ENCODE measurements at places on chromosomes 2 and 18.

- DNase-seq, result no peak
These were observed 2.5 kb upstream of the ASIC4 start for GRCh38 chr2:219511547-219512325.

- no peak for DNase-seq
These were observed 168.7 kb upstream of the FN1 start for GRCh38 chr2:215604606-215605005.

DNA sequence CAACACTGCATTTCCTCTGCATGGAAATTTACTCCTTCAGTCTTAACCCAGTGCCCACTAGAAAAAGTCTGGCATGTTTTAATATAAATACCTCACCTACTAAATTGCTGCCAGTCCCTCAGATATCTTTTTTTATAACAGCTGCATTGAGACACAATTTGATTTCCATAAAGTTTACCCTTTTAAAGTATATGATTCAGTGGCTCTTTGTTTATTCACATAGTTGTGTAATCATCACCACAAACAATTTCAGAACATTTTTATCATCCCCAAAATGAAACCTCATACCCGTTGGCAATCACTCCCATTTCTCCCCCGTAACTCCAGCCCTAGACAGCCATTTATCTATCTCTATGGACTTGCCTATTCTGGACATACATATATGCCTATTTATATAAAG is 17.0 kb upstream of the FRZB start:
- DNase-seq, result no peak

DNA sequence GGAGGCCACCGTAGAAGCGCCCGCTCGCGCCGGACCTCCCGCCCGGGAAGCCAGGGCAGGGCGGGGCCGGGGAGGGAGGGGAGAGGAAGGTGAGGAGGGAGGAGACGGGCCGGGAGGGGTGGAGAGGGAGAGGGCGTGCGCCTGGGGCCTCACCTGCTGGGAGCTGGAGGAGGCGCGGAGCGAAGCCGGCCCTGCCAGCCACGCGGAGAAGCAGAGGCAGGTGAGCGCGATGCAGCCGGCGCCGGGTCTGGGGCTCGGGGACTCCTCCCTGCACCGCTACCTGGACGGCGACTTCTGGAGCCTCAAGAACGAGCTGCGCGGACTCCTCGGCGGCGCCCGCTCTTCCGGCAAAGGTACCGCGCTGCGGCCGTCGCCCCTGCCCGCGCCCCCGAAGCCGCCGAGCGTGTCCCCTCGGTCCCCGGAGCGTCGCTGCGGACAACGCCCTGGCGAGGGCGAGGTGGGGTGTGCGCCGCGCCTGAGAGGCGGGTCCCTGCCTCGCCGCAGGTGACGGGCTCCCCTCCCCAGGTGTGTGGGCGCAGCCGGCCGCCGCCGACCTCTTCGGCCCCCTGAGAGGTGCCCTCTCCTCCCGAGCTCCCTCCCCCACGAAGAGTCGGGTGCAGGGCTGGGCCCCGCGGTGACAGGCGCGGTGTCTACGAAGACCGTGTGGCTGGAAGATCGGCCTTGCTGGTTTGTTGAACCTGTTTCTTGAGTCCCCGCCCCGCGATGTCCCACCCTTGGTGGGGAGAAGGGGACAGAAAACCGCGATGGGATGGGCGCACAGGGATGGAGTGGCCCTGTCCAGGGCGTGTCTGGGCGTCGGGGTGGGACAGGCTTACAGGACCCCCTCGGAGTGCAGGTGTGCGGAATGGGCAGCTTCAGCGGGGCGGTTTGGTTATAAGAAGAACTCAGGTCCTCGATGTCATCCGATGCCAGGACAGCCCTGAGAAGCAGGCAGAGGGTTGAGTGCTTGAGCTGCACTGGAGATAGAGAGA is at the start of gene ACOXL:
ACOXL (plus strand) TSS at position 152 of the 992 bp plus-strand sequence. CDS start 35,817 bp downstream, outside the sequence.
- DNase-seq, result no peak

DNA sequence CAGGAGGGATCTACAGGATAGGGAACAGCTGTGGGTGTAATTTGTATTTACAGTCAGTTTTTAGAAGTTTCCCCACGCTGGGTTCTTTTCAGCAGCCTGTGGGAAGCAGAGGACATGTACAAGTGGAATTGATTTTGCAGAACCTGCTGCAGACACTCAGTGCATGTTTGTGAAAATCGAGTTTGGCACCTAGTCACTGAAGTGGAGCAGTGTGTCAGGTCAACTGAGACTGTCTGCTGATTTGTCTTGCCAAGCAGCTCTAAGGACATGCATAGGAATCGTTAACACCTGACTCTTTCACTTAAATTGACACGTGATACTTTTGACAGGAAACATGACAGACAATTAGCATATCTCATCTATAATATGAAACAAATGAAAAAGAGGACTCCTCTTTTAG is 416.6 kb downstream of the TMX3 start:
- no peak for DNase-seq

DNA sequence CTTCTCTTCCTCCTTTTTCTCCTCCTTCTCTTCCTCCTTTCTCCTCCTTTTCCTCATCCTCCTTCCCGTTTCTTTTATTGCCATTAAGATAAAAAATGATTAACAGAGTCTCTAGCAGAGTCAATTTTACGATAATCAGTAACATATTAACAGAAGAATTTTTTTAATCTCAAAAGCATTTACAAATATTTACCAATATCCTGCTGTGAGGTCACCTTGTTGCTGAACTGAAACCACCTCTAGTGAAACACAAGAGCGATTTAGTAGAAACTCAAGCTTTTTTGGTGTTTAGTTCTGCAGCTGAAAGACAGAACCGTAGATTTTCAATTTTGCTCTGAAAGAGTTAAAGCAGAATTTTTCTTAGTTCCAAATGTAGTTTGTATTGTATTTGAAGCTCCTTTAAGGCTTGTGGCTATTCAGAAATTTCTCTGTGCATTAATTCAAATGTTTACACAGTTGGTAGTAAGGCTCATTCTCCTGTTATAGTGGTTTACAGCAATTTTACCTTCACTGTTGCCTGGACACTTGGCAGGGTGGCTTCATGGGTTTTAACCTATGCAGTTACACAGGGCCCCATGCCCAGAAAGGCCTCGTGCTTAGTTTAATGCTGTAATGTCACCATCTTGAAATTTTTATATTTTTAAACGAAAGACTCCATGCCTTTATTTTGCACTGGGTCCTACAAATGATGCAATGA is 1106.6 kb upstream of the FAM98A start:
- no peak for DNase-seq
